Mesothelial cell of epicardium (in vitro differentiated cells): ENCODE measurements at places on chromosomes 6 and 20.

DNA sequence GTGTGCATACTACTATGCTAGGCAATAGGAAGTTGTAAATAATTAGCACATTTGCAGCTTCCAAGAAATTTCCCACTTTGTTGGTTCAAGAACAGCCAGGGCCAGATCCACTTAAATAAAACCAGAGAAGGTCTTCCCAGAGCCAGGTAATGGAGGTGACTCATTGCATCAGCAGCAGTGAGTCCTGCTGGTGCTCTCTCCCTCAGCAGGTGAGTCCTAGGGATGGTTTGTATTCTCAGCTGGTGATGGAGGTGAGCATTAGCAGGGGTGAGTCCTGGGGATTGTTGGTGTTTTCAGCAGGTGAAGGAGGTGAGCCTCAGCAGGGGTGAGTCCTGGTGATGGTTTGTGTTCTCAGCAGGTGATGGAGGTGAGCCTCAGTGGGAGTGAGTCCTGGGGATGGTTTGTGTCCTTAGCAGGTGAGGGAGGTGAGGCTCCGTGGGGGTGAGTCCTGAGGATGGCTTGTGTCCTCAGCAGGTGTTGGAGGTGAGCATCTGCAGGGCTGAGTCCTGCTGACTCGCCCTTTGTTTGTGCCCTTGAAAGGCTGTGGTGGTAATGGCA lies 232.8 kb upstream of the EXOC2 start:
- DNase-seq: no peak

DNA sequence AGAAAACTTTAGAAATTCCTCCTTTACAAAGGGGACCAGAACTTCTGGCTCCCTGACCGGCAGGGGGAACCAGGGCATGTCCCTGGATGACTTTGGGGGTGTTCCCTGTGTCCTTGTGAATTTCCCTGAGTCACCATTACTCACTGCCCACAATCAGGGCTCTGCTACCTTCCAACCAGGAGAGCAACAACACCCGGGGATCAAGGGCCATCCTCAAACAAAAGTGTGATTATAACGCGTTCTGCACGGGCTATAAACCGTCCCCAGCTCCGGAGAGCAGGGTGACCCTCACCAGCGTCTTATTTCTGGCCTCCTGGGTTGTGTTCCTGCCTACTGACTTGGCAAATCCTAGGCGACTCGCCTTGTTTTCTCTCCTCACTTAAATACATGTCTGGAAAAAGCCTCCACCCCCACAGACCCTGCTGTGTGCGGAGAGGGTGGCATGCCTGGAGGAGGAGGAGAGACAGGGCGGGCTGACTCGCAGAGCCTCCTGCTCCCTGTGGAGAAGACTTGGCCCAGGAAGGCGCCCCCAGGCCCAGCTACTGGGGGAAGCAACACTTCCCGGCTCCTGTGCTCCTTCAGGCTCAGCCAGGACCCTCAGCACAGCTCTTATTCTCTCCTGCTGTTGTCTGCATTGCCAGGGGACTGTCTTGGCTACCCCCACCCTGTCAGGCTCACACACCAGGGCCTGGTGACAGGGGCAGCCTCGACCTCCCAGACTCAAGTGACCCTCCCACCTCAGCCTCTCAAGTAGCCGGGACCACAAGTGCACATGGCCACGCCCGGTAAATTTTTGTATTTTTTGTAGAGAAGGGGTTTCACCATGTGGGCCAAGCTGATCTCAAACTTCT lies 54.1 kb downstream of the FGD2 start:
- DNase-seq: no peak

DNA sequence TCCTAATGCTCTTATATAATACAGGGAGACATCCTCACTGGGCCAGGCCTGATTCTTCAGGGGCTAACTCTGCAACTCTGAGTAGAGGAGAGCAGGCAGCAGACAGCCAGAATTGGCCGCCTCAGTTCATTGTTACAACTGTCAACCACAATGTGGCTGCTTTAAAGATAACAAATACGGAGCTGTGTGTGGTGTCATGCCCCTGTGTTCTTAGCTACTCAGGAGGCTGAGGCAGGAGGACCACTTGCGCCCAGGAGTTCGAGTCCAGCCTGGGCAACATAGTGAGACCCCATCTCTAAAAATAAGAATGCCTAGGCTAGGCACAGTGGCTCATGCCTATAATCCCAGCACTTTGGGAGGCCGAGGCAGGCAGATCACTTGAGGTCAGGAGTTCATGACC lies 34.3 kb downstream of the CEP250 start:
- no peak for DNase-seq

DNA sequence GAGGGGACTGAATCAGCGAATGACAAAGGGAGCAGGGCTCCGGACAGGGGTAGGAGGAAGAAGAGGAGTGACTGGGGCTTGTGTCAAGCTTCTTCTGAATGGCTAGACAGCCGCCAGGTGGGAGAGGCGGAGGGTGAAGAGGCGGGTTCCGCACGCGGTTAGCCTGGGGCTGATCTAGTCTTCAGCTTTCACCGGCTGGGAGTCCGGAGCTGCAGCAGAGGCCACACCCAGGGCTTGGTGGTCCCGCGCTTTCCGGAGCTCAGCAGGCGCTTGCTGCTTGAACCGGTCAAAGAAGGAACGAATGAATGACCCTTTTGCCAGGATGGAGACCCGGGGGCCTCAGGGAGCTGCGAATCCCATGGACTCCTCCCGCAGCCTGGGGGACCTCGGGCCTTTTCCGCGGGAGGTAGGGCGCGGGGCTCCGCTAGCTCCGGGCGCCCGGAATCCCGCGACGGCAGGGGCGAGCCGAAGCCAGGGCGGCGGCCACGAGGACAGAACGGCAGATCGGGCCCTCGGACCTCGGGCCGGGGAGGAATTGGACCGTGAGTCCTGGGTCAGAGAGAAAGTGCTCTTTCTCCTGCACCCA lies at the start of gene C6orf141:
Gene C6orf141 (plus strand): TSS at position 177 of the 586 bp plus-strand sequence. CDS start 125 bp downstream, at position 302.
- peak; percentile 60 for DNase-seq

GRCh38 chr6:105273589-105273988 lies 93.8 kb upstream of the POPDC3 start:
- no peak for DNase-seq

- no peak for DNase-seq
Observed at GRCh38 chr6:13834790-13835189, 20.4 kb upstream of the MCUR1 start.

GRCh38 chr20:4671015-4671414 lies 50.7 kb upstream of the PRND start:
- DNase-seq: no peak

DNA sequence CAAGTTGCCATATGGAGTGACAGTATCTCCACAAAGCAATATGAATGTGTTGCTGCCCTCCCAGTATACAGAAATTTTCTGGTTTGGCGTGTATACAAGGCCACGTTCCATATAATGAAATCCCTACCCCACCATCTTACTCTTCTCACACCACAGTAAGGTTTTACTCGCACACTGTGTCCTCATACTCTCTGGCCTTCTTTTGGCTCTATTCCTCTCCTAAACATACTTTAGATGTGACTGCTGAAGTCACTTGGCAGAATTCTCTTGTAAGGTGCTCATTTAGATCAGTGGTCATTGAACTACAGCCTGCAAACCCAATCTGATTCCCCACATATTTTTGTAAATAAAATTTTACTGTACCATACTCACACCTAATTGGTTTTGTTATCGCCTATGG lies 123.2 kb downstream of the RFPL4B start:
- no peak for DNase-seq

DNA sequence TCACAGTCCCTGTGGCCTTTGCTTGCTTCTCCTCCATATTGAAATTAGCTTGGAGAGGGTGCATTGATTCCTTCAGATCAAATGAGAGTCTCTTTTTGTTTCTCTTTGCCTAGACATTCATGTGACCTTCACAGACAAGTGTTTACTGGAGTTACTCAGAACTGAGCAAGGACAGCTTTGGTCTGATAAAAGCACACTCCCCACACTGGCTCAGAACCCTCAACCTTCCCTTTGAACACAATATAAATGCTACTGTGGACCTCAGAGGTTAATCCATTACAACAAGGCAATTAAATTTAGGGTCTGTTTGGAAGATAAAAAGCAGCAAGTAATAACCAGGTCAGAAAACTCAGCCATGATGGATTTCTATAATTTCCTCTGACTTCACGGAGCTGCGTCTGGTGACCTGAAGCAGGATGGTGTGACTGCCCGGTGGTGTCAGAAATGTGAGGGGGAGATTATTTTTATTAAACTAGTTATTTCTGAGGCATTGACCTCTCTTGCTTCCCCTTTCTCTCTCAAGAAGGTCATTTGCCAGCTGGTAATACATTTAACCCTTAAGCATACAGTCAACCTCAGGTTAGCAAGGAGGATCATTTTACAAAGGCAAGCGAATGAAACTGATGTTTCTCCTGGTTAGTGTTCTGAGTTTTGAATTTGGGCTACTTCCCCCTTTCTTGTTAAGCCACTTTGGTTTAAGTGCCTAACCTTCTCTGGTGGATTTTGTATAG lies 208.2 kb downstream of the CLIC5 start:
- DNase-seq: no peak

- DNase-seq: no peak
Observed at GRCh38 chr6:129195643-129196042, 312.7 kb downstream of the LAMA2 start.
